ENCODE measurements at places on chromosomes 7 and 10.

GRCh38 chr10:6012121-6012905 lies 35.0 kb upstream of the IL15RA start:
- DNase-seq: no peak

DNA sequence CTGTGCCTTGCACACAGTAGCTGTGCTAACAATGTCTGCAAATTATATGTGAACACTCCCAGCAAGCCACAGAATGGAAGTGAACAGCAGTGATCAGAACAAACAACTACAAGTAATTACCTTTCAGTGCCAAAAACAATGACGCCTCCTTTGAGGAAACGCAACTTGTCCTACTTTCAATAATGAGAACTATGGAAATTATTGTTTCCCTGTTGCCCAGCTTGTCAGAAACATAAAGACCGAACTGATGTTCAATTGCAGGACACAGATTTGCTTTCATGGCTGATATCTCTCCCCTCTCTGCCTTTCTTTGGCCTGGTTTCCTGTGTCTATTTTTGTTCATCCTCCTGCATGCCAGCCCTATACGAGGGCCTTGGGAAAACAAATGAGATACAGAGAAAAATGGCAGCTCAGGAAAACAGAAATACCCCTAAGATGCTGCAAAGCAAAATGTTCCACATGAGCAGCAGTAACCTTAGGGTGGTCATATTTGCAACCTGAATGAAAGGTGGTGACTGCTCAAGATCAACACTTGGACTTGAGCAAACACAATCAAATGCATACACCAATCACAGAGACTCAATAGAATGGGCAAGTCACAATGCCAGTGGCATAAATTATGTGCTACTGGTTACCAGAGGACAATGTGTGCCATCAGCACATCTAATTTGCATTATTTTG lies 26.8 kb downstream of the COBL start:
- DNase-seq: no peak

GRCh38 chr10:9175200-9175599 lies 1120.7 kb downstream of the GATA3 start:
- DNase-seq: no peak

- DNase-seq: no peak
Measured at GRCh38 chr10:71742301-71743088, 22.9 kb upstream of the C10orf105 start.

DNA sequence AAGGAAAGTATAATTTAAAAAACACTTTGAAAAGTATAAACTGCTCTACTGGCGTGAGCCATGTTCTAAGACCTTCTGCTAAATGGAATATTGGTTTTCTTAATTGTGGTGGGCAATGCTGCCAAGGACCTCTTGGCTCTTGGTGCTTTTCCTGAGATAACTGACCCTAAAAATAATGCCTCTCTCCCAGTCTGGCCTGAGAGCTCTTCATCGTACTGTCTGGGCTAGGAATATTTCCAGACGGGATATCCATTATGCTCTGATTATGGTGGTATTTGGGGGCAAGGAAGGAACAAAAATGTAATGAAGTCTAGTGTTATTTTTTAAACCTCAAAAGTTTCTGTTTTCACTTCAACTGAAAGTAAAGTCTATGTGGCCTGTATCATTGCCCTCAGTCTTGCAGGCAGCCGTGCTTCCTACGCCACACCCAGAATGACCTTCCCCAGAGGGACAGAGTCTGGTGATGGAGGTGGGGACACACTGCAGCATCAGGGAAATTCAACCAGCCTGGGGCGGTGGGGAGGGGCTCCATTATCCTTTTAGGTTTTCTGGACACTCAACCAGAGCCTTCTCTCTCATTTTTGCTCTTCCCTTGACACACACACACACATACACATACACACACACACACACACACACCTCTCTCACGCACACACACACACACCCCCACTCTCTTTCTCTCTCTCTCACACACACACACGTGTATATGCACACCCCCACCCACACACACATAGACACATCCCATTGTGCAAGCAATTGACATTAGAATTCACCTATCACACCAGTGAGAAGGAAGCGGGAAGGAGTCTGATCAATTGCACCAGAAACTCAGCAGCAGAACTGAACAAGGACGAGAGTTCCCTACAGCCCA lies 99.6 kb downstream of the LRRC18 start:
- no peak for DNase-seq

- no peak for DNase-seq
Measured at GRCh38 chr7:84317536-84317935, 122.9 kb upstream of the SEMA3A start.

GRCh38 chr10:77844713-77845445 lies 81.7 kb downstream of the DLG5 start:
- no peak for DNase-seq

GRCh38 chr10:24715246-24715769 lies 8.4 kb downstream of the ARHGAP21 start:
- DNase-seq: no peak

DNA sequence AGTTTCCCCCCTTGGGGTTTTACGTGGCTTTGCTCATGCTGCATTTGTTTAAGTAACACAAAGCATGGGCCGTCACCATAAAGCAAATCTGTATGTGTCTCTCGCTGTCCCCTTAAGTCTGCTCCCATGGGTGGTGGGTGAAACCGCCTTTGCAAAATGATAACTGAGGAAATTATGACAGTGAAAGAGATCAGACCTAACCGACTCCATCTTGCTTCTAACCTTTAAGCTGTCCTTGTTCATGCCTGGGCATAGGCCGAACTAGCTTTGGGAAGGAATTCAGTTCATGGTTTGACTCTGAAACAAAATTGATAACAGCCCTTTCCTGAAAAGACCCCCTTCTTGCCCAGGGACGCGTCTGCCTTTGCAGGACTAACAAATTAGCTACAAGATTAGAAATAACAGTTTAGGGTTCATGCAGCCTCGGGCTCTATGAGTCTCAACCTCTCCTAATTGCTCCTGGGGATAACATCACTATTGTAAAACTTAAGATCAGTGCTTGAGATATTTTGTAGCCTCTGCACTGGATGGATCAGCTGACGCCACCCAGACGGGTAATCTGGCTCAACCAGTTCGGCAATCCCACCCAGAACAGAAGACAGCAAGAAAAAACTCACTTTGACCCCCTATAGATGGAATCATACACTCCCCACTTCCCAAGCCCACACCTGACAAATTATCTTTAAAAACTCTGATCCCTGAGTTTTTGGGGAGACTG lies 623.7 kb downstream of the TYW1 start:
- no peak for DNase-seq

GRCh38 chr7:56121440-56121839 lies 5.2 kb upstream of the NUPR2 start:
- DNase-seq: no peak

- DNase-seq: no peak
Measured at GRCh38 chr7:104106108-104106905, 101.5 kb downstream of the ORC5 start.

Measured in activated gamma-delta T cell (primary cell).